ENCODE measurements at places on chromosomes 3 and 15. TPM values are rescaled to one million over a fixed set of nuclear protein-coding genes. Genes with fewer than 3 reads are reported as not detected.

DNA sequence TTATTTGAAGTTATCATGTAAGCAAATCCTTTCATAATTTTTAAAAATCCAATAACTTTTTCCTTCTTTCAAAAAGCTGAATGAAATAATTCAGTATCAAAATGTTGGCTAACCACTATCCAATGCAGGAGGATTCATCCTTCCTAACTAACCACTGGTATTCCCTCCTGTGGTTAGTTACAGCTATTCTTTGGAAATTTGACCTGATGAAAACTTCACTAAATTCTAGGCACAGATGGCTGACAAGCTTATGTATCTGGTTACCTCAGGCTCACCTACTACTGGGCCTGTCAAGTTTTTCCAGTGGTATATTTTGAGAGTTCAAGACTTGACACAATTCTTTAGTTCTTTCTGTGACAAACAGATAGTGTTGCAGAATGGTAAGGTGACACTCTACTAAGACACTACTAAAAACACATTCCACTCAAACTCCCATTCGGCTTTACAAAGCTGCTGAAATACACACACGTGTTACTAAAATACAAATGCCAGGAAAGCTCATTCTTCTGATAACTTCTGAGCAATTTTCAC is 15.8 kb downstream of the NPTN start:
- no peak for DNase-seq

Gene SKOR1
- total RNA-seq, result under 0.01 TPM

Gene ZBTB38
- 77.6 TPM for total RNA-seq

- no peak for DNase-seq
Measured at GRCh38 chr15:72488558-72488957, 14.4 kb downstream of the ARIH1 start.

DNA sequence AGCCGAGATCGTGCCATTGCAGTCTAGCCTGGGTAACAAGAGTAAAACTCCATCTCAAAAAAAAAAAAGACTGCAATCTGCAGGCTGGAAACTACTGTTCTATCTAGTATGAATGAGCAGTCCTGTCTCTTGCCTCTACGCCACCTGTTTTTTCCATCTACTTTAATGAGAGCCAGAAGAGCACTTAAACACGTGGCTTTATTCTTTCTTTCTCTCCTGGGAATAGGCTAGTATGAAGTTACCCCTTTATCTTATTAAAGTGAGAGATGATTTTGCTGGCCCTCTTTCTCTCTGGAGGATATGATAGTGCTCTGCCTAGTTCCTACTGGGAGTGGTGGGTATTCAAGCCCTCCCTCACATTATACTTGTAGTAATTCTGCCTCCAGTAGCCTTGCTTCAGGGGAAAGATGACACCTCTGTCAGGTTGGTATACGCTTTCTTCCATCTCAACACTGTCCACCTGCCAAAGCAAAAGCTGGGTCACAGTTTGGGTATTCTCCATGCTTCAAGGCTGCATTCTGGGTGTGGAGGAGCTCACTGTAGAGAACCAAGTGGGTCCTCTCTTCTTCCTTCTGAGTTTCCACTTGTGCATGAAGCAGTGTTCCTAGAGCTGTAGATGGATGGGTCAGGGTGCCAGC is 17.8 kb downstream of the MAPKBP1 start:
- no peak for DNase-seq

GRCh38 chr15:83673385-83673784 is 19.5 kb downstream of the ADAMTSL3 start:
- DNase-seq, result no peak

DNA sequence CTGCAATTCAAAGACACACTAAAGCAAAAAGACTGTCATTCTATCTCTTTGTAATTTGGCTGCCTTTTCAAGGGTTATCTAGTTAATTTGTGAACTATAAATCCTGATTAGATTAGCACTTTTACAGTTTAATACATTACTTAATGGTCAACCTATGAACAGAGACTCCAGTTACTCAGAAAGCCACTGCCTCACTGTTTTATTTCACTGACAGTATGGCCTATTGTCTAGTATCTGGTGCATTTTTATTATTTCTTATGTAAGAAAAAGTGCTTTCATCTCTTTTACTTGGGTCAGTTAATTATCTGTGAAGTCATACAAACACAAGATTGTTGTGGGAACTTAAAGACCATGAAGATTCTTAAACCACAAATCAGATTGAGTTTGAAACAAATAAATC is 133.8 kb downstream of the ZBBX start:
- no peak for DNase-seq

Gene TEX55
- not detected for total RNA-seq

- no peak for DNase-seq
Measured at GRCh38 chr3:140724856-140725812, 47.3 kb downstream of the TRIM42 start.

- no peak for DNase-seq
Measured at GRCh38 chr3:8650583-8651416, 6.2 kb upstream of the SSUH2 start.

GRCh38 chr15:74209560-74209958 is 7.0 kb upstream of the STRA6 start:
- no peak for DNase-seq

Gene IL20RB
- 0.79 TPM for total RNA-seq

DNA sequence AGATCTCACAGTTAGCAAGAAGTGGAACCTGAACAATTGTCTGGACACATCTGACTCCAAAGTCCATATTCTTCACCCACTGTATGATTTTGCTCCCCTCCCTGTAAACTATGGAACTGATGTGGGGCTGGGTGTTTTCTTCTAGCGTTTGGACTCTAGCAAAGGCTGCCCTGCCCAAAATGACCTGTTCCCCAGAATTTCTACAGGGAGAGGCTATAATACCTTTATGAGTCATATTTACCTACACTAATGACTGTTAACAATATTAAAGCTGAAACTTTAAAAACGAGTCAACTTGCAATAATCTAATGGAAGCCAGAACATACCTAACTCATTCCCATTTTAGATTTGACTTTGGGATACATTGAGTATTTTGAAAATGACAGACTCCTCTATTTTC is 531.2 kb upstream of the CFAP20DC start:
- DNase-seq, result no peak

Gene KLHL40
- total RNA-seq, result not detected

DNA sequence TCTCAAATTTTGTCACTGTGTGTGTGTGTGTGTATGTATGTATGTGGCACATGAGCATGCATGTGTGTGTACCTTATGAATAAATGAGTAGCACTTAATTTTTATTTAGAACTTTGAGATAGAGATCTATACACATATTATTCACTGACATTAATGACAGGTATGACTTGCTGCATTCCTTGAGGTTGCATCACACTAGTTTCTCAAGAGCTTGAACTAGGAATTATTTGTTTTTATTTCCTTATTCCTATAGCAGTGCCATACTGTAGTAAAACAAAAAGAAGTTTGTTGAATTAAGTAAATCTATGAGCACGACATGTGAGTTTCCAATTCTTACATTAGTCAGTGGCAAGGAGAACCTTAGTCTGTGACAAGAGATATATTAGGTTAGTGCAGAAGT is 943.9 kb downstream of the ROBO1 start:
- DNase-seq, result no peak

Gene SMCO1
- not detected for total RNA-seq

DNA sequence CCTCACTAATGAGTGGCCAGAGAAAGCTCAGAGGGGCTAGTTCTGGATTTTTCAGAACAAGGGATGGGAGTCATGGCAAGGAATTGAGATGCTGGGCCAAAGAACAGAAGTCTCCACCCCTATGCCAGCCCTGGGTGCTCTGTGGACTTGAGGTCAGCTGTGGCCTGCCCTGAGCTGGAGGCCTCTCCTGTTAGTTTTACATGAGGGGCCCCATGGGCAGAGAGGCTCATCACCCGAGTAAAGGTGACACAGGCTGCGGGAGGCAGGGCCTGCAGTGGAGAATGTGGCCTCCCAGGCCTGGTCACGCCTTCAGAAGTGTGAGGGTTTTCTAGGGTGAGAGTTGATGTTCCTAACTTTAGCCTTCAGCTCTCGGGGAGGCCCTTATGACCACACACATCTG is 44.9 kb downstream of the ABHD5 start:
- no peak for DNase-seq

DNA sequence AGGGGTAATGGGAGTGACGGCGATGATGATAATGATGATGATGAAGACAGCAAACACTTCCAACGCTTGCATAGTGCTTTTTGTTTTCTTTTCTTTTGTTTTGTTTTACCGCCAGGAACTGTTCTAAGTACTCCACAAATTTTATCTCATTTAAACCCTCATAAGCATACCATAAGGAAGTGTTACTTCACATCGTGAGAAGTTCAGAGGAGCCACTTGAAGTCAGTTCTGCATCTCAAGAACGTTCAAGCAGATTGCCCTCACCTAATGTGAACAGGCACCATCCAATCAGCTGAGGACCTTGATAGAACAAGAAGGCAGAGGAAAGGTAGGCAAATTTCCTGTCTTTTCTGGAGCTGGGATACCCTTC is 104.1 kb downstream of the LSM3 start:
- DNase-seq, result no peak

- DNase-seq, result no peak
Measured at GRCh38 chr15:77052556-77052955, 18.4 kb downstream of the TSPAN3 start.

DNA sequence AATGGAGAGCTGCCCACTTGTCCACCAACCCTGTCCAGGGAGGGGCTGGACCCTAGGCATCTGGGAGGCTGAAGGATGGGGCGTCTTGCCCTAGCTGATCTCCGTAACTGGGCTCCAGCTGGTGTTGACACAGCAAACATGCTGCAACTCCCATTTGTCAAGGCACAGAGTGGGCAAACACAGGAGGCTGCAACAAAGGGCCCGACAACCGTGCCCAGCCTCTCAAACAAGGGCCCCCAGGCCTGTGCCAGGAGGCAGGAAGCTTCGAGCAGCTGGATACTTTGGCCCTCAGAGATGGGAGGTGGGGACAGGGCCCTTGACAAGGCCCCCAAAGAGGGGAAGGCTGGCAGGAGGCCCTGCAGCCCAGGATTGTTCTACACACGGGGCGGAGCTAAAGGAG is 64.2 kb upstream of the TMEM115 start:
- no peak for DNase-seq

- peak; percentile 50 for DNase-seq
Measured at GRCh38 chr15:68114356-68114755, 60.2 kb downstream of the PIAS1 start.

GRCh38 chr3:58025837-58026569 is 17.8 kb downstream of the FLNB start:
- peak; percentile 83 for DNase-seq

- no peak for DNase-seq
Measured at GRCh38 chr15:92881211-92881754, 18.8 kb upstream of the CHD2 start.

Gene CCDC54
- total RNA-seq, result not detected

DNA sequence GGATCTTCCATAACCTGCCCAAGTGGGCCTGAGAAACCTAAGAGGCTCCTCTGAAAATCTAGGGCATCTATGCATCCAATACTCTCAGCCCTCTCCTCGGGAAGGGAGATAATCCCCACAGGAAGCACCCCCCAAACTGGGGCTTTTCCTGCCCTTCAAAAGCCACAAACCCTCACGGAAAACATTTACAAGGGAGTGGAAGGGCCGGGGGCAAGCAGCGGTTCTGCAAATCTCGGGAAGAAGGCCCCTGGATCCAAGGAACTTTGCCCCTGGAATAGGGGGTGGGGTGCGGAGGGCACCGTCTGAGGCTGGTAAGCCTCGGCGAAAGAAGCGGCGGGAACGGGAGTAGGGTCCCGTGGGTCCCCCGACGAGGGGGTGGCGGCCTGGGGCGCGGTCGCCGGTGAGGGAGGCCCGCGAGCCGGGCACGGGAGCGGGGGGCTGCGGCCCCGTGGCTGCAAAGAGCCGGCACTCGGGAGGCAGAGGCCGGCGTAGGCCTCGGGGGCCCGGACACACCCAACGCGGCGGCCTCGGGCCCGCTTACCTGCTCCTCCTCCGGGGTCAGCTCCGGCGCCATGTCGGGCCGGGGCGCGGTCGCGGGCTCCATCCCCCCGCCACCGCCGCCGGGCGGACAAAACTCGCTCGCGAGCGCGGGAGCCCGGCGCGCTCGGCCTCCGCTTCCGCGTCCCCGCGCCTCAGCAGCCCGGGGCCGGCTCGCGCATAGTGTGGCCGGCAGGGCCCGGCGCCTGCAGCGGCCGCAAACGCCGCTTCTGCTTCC is 755 bp downstream of the PTPN9 start:
- peak; percentile 30 for DNase-seq

Gene ZMYND10
- 0.20 TPM for total RNA-seq

Gene CORO2B
- 1.3 TPM for total RNA-seq

- no peak for DNase-seq
Measured at GRCh38 chr15:67183443-67184169, 70.9 kb downstream of the AAGAB start.

Gene NANOGP8
- not detected for total RNA-seq

Gene FANCD2
- 11.6 TPM for total RNA-seq

- DNase-seq, result no peak
Measured at GRCh38 chr3:70564552-70564951, 252.1 kb upstream of the MDFIC2 start.

- no peak for DNase-seq
Measured at GRCh38 chr3:47536967-47537366, 23.5 kb upstream of the ELP6 start.

- DNase-seq, result no peak
Measured at GRCh38 chr15:96388673-96389072, 58.2 kb downstream of the NR2F2 start.

DNA sequence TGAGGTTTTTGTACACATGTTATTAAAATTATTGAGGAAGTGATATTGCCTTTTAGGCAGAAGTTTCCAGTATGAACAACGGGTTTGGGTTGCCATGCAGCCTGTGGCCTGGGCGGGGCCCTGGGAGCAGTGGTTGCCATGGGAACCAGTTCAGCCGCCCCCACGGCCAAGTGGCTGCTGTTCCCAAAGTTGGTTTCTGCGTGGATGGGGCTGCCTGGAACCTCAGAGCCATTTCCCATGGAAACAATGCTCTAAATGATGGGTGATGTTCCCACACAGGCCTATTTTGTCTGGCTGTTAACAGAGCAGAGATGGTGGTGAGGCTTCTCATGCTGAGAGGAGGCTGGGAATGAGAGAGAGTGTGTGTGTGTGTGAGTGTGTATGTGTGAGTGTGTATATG is 19.5 kb downstream of the MRAS start:
- no peak for DNase-seq

Gene GPR15
- not detected for total RNA-seq

Gene UBAP1L
- total RNA-seq, result 2.6 TPM

DNA sequence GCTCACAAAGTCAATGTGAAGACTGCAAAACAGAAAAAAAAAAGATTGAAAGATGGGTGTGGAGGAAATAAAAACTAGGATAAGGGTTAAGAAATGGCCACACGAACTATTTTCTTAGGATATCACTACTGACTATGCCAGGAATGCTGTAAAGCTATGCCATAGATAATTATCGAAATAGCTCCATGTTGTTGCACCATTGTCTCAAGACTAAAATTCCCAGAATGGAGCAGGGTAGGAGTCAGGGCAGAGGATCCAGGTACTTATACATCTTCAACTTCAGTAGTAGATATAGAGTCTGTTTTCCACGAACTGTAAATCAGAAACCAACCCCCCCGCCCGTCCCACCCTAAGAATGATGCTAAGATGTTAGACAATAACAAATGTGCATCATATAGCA is 302.2 kb downstream of the NAALADL2 start:
- no peak for DNase-seq

Gene ILDR1
- total RNA-seq, result not detected

All from lung microvascular endothelial cell (primary cell).